ENCODE measurements at places on chromosomes 3 and 15.

DNA sequence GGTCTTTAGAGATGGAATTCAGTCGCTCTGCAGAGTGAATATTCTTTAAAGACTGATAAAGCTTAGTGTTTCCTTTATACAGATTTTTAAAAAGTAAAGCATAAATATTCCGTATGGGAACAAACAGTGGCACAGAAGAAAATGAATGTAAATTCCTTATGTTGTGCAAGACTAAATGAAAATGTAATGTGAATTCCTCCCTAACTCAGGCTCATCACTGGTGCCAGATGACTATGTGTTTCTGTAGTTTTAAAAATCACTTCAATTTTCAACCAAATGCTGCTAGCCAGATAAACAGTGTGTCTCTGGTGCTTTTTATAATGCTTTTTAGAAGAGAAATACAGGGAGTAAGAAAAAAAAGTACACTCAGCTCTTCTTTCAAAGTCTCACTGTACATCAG, 154.8 kb upstream of the SNTN start:
- DNase-seq = no peak

- DNase-seq = no peak
Observed at GRCh38 chr3:16203031-16203430, 28.6 kb downstream of the GALNT15 start.

DNA sequence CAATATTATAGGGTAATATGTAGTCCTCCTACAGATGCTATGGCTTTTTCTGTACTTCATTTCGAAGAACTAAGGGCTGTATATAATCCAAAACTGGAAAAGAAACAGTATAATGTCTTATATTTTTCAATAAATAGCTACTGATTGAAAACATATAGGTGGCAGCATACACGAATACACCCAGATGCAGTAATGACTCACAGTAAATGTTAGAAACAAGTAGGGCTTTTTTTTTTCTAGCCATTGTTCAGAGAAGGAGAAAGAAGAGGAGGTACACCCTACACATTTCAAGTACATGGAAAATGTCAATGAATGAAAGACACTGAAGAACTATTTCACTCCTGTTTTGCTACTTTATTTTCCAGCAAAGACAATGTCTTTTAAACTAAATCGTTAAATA, 9.4 kb downstream of the DAZL start:
- DNase-seq = no peak

DNA sequence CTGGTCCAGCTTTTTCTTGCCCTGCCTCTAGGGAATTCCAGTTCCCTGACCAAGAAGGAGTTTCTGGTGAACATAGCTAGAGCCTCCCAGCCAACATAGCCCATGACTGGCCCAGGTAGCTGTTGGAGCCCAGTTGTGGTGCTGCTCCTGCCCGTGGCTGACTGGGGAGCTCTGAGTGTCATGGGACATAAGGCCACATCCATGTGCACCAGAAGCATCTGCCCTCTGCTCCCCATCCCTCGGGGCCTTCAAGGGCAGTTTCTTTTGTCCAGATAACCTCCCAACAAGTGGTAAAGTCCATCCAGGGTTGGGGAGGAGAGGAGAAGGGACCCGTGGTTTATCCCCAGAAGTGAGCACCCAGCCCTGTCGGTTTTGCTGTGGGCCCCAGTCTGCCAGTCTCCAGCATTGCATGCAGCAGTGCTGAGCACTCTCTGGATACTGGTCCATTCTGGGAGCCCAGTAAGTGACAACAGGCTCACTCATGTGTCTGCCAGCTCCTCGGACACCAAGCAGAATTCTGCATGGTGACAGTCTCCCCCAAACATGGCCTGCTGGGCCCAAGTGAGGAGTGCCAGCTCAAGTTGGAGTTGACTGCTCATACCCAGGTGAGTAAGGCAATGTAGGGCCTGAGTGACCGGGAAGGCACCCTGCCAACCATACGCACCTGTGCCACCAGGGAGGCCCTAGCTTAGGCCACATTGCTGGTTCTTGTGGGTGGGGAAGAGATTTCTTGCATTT, 28.8 kb downstream of the ACAA1 start:
- DNase-seq = no peak

GRCh38 chr15:91603384-91604080, 250.0 kb upstream of the SLCO3A1 start:
- no peak for DNase-seq

DNA sequence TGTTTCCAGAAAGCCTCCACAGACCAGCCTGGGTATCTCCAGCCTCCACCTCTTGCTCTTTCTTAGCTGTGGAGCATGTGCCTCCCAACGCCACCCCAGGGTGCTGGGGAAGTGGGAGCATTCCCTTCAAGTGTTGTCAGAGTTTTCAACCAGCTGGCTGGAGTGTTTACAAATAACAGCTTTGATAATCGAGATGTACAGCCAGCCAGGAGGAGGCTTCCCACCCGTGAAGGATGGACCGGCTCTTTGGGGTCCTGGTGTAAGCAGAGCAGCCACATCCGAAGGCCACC, 8.5 kb upstream of the OXTR start:
- DNase-seq = no peak

- no peak for DNase-seq
Observed at GRCh38 chr15:42736178-42736792, 643 bp downstream of the CDAN1 start.

DNA sequence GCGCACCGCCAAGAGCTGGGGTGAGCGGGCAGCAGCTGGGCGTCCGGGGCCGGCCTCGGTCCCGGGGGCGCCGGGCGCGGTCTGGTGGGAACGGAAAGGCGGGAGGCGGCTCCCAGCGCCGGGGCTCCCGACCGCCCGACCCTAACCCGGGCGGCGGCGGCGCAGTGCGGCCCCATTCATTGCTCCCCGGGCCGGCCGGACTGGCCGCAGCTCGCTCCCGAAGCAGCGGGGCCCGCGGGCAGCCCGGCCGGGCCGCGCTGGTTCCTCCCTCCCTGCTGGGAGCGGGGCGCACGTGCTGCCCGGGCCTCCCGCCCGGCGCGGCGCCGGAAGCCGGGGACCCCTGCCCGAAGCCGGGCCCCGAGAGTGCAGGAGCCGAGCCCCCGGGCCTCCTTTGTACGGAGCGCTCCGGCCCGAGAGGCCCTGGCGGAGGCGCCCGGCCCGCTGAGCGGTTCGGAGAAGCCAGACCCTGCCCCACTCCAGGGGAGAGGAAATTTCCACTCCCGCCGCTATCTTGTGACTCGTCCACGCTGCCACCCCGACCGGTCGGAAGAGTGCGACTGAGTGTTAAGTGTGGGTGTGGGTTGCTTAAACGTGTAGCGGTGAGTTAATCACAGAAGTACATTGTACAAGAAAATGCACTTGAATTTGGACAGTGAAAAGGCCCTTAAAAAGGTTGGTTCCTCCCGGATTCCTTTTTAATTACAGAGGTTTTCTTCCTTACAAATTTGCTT, 613 bp downstream of the ATP1B3 start:
- DNase-seq = peak; percentile 24

- no peak for DNase-seq
Observed at GRCh38 chr15:27058939-27059338, 88.0 kb downstream of the GABRG3 start.

GRCh38 chr15:90513448-90513847, 16.3 kb upstream of the CRTC3 start:
- DNase-seq = no peak

GRCh38 chr3:168620854-168621253, 525.1 kb upstream of the GOLIM4 start:
- DNase-seq = no peak

DNA sequence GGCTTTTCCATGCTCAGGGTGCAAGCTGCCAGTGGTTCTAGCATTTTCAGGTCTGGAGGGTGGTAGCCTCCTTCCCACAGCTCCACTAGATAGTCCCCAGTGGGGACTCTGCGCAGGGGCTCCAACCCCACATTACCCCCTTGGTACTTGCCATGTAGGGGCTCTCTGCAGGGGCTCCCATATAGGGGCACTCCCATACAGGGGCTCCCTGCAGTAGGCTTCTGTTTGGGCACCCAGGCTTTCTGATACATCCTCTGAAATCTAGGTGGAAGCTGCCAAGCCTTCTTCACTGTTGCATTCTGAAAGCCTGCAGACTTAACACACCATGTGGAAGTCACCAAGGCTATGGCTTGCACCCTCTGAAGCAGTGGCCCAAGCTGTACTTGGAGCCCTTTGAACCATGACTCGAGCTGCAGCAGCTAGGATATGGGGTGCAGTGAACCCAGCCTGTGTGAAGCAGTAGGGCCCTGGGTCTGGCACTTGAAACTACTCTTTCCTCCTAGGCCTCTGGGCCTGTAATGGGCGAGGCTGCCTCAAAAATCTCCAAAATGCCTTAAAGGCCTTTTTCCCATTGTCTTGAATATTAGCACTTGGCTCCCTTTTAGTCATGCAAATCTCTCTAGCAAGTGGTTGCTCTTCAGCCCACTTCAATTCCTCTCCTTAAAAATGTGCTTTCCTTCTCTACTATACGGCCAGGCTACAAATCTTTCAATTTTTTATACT, 96.4 kb downstream of the TPRA1 start:
- DNase-seq = no peak

- no peak for DNase-seq
Observed at GRCh38 chr3:112619295-112619694, 21.6 kb downstream of the CCDC80 start.

DNA sequence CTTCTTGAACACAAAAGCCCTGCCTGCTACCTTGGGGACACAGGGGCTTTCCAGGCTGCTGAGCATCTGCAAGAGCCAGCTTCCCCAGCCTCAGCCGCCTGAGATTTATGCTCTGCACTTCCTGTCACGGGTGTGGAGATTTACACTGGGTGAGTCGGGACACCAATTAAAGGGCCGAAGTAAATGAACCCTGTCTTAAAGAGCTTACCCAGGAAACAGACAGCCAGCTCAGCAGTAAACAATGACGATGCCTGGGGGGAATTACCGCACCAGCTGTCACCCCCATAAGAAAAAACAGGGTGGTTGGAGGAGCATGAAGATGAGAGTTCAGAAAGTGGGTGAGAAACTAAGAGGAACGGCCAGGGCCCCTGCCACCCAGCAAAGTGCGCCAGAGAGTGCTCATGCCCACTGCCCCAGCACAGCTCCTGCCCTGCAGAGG, 37.5 kb upstream of the IQSEC1 start:
- DNase-seq = no peak

GRCh38 chr15:68271854-68272471, 5.6 kb upstream of the FEM1B start:
- no peak for DNase-seq

DNA sequence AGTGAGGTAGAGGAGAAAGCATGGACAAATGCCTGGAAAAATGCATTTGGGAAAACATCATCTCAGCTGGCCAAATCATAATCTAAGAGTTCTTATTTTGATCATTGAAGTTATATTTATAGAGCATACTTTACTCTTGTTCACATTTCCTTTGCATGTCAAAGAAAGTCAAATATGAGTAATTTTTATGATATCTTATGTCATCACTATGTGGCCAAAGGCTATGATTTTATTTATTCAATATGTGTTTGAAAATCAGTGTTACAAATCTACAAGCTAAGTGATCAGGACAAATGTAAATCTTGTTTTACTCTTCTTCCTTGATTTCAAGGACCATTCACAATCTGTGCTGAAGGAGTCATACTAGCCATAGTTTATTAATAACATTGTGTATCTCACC, 237.2 kb upstream of the DPH6 start:
- DNase-seq = no peak

DNA sequence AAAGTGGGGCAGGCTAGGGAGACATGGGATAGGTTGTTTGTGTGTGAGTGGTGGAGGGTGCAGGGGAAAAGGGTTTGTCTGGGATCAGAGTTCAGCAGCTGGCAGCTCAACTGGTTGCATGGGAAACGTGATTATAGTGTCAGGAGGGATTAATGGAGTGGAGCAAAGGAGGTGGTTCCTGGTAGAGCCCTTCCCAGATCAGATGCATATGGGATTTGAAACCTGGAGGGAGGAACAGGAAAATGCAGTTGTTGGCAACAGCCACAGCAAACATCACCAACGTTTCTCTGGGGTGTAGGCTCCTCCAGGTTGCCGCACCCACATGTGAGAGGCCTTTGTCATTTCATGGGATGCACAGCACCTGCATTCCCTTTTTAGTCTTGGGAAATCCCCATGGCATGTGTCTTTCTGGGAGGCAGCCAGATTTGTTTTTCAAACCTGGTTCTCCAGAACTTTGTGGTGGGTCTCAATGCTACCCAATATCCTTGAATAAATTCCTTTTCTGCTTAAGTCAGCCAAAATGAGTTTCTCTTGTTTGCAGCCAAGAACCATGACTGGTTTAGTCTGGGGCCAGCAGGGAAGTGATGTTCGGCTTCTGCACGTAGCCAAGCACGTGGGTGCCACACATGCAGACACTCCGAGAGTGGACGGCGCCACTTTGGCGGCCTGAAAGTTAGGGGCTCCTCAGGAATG, 61.3 kb downstream of the BDH1 start:
- DNase-seq = no peak

DNA sequence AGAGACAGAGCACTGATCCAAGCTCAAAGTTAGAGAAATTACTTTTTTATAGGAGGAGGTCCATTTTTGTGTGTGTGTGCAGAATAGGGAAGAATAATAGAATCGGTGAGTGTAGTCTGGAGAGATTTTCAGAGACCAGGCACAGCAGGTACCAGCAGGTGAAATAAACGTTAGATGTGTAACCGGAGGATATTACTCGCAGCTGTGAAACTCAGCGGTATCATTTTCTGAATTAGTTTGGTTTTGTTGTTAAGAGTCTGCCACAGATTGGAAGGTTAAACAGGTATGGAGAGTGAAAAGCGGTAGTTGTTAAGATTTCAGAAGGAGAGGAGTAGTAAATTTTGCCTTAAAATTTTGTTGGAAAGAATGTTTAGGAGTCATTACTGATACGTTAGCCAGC, 69.9 kb downstream of the RGMA start:
- DNase-seq = no peak

- DNase-seq = no peak
Observed at GRCh38 chr3:60760145-60760544, 491.1 kb downstream of the FHIT start.

DNA sequence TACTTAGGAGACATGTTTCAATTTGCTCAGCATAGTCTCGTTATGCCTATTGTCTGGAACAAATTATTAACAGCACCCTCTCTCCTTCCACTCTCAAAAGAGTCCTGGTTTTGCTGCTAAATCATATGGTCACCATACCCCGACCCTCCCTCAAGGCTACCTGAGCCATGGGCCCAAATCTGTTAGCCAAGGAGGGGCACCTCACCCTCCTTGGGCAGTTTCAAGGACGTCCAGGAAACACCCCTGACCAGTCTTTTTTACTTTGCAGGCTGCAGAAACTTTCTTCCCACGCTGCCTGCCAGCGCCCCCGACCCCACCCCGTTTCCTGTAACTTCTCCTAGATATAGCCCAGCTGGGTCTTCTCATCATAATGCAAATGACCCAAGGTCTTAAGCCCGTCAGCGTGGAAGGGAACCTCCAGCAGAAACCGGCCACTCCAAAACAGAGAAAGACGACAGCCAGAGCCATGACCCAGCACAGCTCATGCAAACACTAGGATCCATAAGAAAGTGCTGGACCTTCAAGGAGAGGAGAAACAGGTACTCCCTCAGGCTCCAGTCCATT, 62.3 kb downstream of the ADCY5 start:
- DNase-seq = no peak

Measured in anterior cingulate cortex (tissue), 58 donors.